ENCODE measurements at places on chromosomes 11 and 22.

DNA sequence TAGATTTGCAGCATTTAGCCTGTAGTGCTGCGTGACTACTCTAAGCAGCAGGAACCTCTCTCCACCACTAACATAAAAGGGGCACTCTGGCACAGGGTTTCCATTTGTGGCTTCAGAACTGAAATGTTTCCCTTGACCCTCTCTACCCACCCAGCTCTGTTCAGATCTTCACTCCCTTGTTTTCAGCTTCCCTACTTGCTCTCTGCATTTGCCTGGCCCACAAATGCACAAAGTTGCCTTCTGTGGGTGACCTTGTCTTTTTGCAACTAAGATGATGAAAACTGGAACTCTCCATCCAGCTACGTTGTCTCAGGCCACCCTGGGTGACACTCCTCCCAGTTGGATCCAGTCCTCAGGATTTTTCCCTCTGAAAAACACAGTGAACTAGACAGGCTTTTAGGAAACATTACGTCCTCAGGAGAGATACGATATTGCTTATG lies 19.8 kb upstream of the PSMA1 start:
- no peak for DNase-seq

- no peak for DNase-seq
Measured at GRCh38 chr11:114074546-114075343, 15.2 kb downstream of the ZBTB16 start.

DNA sequence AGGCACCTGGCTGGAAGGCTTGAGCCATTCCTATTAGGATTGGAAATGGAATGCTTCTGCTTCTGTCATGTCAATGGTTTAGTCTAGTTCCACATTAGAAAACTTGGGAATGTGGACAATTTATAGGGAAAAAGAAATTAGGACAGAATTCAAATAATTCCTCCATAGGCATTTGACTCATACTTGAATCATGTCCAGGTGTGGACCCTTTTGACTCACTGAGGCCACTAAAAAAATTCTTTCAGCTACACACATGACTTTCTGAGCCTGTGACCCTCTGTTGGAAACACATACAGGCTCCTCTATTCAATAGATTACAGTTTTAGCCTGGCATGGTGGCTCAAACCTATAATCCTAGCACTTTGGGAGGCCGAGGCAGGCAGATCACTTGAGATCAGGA lies 100.5 kb downstream of the RASSF10 start:
- DNase-seq = no peak

DNA sequence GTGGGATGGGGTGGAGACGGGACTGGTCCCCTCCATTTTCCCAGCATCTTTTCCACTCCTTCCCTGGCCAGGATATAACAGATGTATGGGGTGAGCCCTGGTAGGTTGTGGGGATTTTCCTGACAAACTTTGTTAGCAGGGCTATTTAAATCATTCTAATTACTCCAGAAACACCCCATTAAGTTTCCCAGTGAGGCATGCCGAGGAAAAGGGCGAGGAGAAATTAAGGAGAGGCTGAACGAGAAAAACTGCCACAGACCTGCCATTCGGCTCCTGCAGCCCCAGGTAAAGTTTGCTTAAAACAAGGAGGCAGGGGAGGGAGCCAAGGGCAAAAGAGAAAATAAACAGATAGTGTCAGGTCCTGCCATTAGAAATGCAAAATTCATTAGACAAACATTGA lies 428.2 kb downstream of the BUD13 start:
- no peak for DNase-seq

DNA sequence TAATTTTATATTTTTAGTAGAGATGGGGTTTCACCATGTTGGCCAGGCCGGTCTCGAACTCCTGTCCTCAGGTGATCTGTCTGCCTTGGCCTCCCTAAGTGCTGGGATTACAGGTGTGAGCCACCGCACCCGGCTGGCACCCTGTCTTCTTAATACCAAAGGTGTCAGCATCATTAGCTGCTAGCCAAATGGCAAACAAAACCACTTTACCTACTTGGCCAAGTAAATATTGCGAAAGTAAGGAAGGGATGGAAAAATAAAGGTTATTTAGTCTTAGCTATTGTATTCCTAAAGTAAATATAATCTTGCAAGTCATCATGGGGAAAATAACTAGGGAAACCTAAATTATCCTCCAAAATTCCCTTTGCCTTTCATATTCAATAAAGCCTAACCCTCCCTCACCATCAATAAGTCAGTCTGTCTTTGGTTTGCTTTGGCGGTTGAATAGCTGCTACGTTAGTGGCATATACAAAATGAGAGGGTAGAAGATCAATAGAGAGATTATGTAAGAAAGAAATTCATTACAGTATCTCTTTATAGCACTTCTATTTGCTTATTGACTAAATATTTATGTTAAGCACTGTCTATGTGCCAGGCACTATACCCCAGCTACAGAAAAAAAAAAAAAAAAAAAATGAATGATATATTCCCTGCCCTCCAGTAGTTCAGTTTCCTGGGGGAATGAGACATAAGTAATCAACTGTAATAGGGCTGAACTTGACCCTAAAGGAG lies 40.2 kb upstream of the CFAP300 start:
- DNase-seq = no peak

GRCh38 chr11:57001674-57002401 lies 13.1 kb downstream of the OR5AK2 start:
- DNase-seq = peak; percentile 28

DNA sequence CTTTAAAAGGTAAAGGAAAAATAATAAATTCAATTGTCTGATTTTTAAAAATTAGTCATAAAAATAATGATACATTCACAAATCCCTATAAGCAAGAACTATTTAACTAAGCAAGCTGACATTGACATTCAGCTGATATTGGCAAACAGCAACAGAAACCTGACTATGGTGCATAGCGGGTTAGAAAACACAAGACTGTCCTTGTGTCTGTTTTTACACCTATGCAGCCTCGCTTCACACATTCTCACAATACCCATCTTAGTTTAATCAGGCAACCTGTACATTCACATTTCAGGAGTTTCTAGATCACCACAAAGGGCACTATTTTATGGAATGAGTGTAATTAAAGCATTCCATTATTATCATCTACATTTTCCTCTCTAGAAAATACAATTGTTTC lies 737.1 kb downstream of the KCNA4 start:
- DNase-seq = no peak

All from iris pigment epithelial cell (primary cell).